Stimulated activated CD8-positive, alpha-beta memory T cell treated with anti-CD3 and anti-CD28 coated beads, Interleukin-2, amount 100 ng/mL, for 1 hour (primary cell): ENCODE measurements at places on chromosomes 6 and 20.

GRCh38 chr6:21666201-21666691, 72.7 kb downstream of the SOX4 start:
- no peak for DNase-seq

GRCh38 chr20:56249956-56250355, 1.4 kb downstream of the MC3R start:
- DNase-seq, result no peak

DNA sequence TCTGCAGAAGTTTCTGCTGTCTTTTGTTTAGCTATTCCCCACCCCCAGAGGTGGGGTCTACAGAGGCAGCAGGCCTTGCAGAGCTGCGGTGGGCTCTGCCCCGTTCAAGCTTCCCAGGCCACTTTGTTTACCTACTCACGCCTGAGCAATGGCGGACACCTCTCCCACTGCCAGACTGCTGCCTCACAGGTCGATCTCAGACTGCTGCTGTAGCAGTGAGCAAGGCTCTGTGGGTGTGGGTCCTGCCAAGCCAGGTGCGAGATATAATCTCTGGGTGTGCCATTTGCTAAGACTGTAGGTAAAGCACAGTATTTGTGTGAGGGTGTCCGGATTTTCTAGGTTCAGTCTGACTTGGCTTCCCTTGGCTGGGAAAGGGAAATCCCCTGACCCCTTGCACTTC, 23.6 kb upstream of the ZNF337 start:
- DNase-seq, result no peak

- no peak for DNase-seq
These were observed 65.2 kb upstream of the PIM1 start for GRCh38 chr6:37104824-37105147.

- DNase-seq, result no peak
These were observed 13.0 kb downstream of the ZHX3 start for GRCh38 chr20:41304424-41305079.

GRCh38 chr20:41063442-41063841, 34.8 kb downstream of the TOP1 start:
- no peak for DNase-seq

DNA sequence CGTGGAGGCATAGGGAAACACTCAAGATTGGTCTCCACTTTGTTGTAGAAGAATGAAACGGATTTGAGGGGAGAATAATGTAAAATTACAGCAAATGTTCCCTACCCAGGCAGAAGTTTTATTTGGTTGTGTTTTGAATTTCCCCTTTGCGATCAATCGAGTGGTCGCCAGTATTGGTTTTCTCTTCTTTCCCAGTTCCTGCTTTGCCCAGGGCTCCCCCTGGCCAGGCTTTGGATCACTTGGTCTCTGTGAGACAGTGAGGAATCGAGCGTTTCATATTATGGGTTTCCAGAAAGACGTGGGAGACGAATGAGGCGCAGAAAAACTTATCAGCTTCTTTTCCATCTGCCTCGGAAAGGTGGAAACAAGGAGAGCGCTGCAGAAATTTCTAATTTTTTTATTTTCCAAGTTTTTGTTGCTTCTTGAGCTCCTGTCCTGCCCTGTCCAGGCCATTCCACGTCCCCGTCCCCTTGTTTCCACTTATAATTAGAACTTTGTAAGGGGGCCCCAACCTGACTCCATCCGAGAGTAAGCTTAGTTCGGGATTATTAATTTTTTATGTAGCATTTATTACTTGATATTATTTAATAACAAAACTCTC, 7.5 kb upstream of the TBX18 start:
- DNase-seq, result no peak

- DNase-seq, result no peak
These were observed 278.4 kb upstream of the PTCHD4 start for GRCh38 chr6:48389146-48390043.

- no peak for DNase-seq
These were observed 25.2 kb upstream of the MC3R start for GRCh38 chr20:56223352-56223751.

DNA sequence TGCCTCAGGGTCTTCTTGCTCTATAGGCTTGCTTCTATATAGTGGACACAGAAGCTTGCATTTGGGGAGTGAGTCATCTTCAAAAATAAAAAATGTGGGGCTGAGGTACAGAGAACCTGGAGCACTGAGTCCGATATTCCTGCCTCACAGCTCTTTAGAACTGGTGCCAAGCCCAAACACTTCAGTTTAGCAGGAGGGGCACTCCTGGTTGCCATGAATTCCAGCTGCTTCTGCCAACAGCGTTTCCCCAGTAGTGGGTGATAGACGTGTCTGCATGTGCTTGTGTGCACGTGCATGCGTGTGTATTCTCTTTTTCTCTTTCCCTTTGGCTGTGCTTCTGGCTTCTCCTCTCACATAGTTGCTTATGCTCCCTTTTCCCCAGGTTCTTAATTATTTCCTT, 11.9 kb downstream of the DNPH1 start:
- DNase-seq, result no peak

- DNase-seq, result no peak
These were observed 223.1 kb downstream of the BCAS1 start for GRCh38 chr20:53847139-53847836.

- DNase-seq, result no peak
These were observed 229.4 kb downstream of the TBC1D7 start for GRCh38 chr6:13098793-13099570.

GRCh38 chr6:8082954-8083858, 19.0 kb upstream of the BLOC1S5 start:
- no peak for DNase-seq

DNA sequence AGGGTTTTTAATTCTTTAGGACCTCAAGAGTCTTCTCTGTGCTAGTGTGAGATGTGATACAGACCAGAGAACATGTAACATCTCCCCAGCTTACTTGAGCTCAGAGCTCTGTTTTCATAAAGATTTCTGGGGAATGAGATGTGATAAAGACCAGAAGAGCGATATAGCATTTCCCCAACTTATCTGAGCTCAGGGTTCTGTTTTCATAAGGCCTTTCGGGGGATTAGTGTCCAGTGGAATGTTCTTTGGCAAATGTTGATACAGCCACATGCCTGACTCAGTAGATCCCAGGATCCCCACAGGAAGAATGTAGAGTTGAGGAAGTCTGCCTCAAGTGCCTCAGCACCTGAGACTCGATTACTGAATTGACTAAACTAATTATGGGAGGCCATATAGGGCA, 18.7 kb upstream of the TOP1 start:
- DNase-seq, result no peak

- DNase-seq, result no peak
These were observed 5.2 kb downstream of the BICRAL start for GRCh38 chr6:42787063-42787472.

- no peak for DNase-seq
These were observed 166.0 kb downstream of the ARHGAP18 start for GRCh38 chr6:129543981-129544380.

GRCh38 chr6:158697811-158698210, 48.0 kb downstream of the SYTL3 start:
- no peak for DNase-seq

GRCh38 chr20:46331611-46332361, 23.5 kb upstream of the CDH22 start:
- DNase-seq, result no peak

- no peak for DNase-seq
These were observed 14.3 kb upstream of the LAMP5 start for GRCh38 chr20:9500121-9500520.

- no peak for DNase-seq
These were observed 7.2 kb downstream of the C20orf202 start for GRCh38 chr20:1210501-1210900.

DNA sequence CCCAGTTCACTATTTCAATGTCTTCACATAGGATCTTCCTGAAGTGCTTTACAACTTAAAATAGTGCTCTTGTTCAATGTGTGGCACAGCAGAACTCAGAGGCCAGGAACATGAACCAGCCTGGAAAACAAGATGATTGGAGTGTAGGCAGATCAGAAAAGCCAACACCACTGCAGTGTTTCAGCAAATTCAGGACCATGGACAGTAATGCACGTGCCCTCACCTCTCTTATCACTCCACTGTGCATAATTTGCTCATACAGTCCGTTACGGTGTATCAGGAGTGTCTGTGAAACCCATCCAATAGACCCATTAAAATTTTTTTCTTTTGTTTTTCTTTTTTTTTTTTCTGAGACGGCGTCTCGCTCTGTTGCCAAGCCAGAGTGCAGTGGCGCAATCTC, 27.6 kb upstream of the HACE1 start:
- no peak for DNase-seq

- DNase-seq, result no peak
These were observed 4.3 kb downstream of the MTCL3 start for GRCh38 chr6:127514773-127515227.

DNA sequence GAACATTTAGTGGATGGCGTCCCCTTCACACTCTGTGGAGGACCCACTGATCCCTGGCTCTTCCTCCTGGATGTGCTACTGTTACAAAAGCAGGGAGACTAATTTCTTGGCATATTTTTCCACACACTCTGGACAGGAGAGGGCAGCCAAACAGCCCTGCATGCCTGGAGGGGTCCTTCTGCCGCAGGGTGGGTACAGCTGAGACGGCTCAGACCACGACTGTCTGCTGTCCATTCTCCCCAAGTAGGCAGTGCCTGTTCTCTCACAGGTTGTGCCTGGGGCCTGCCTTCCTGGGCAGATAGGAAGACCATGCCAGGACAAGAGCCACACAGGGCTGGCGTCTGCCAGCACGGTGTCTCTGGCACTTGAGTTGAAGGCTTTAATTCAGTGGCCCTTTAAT, 260.1 kb downstream of the FOXC1 start:
- no peak for DNase-seq

DNA sequence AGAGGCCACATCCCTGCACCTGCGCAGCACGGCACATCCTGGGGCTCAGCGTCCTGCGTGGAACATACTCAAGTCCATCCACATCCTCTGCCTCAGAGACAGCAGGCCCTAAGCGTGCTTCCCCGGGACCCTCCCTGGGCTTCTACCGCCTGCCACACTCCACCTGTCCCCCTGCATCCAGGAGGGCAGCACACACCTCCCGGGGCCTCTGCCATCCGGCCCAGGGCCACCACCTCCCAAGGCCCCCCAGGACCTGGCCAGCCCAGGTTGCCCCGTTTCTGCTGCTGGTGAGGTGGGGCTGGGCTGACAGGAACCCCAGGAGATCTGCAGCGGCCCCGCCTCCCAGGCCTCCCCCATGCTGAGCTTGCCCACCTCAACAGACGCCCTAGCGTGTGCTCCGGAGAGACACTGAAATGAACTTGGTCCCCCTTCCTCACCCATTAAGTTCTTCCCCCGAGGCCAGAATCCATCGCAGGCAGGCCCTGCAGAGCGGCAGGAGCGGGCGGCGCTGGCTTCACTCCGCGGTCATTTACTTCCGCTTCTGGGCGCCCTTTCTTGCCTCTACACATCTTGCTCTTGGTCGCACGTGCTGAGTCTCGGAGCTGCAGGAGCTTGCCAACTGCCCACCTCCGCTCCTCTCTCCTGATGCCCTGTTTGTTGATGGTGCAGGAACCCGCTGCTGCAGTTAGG, 235.3 kb downstream of the TAF4 start:
- no peak for DNase-seq

DNA sequence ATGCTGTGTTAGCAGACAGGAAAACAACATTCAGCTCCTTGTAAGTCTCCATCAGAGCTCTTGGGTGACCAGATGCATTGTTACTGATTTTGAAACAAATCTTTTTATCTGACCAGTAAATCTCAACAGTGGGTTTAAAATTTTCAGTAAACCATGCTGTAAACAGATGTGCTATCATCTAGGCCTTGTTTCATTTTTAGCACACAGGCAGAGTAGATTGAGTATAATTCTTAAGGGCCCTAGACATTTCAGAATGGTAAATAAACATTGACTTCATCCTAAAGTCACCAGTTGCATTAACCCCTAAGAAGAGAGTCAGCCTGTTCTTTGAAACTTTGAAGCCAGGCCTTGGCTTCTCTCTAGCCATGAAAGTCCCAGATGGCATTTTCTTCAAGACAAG, 237.2 kb upstream of the BMP2 start:
- no peak for DNase-seq

- no peak for DNase-seq
These were observed 39.6 kb downstream of the FAM217A start for GRCh38 chr6:4039348-4039747.

- DNase-seq, result no peak
These were observed 41.9 kb upstream of the CALHM6 start for GRCh38 chr6:116419069-116419786.

GRCh38 chr20:22526512-22527012, 57.8 kb downstream of the FOXA2 start:
- DNase-seq, result no peak
